ENCODE measurements at places on chromosomes 3 and 15.
A peak's percentile ranks its signal among the peaks of the same experiment; 100 is the strongest.

DNA sequence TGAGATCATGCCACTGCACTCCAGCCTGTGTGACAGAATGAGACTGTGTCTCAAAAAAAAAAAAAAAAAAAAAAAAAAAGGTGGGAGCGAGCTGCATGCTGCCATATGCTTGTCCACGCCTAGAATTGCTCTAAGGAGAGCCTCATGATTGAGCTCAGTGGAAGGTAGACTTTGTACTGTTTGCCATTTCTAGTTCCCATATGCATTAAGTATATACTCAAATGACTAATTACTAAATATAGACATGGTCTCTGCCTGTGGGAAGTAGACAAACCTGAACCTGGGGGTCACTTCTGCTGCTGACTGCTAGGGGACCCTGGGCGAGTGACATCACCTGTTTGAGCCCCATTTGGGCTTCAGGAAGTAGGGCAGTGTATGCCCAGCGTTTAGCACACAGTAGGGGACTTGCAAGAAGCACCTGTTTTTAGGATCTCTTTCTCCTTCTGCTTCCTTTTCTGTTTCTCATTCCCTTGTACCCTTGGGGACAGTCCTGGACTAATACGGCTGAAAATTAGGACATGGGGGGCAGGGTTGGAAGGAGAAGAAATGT lies 27.2 kb downstream of the PRKCD start:
- DNase-seq: no peak

DNA sequence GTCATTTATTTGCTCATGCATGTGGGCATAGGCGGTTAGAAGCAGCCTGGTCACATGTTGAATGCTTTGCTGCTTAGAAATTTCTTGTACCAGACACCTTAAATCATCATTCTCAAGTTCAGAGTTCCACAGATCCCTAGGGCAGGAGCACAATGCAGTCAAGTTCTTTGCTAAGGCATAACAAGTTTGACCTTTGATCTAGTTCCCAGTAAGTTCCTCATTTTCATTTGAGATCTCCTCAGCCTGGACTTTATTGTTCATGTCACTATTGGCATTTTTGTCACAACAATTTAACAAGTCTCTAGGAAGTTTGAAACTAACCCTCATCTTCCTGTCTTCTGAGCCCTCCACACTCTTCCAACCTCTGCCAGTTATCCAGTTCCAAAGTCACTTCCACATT lies 22.8 kb downstream of the HGD start:
- DNase-seq: no peak

DNA sequence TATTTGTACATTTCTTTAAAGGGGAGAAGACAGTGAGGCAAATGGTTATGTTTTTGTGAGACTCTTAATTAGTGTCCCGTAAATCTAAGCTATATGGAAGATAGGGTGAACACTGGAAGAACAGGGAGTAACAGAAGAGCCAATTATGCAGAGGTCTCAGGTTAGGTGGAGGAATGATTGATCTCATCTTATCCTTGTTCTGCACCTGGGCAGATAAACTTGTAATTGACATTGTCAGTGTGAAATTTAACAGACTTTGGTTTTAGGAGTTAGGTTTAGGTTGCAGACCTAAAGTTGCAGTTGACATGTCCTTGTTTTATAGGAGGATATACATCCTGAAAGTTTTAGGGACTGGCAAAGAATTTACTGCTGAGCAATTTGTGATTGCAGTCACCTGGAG lies 3.1 kb upstream of the TWF2 start:
- DNase-seq: no peak

GRCh38 chr15:56353119-56353518 lies 12.1 kb upstream of the TEX9 start:
- no peak for DNase-seq

- no peak for DNase-seq
Measured at GRCh38 chr3:6717026-6717943, 143.6 kb upstream of the GRM7 start.

DNA sequence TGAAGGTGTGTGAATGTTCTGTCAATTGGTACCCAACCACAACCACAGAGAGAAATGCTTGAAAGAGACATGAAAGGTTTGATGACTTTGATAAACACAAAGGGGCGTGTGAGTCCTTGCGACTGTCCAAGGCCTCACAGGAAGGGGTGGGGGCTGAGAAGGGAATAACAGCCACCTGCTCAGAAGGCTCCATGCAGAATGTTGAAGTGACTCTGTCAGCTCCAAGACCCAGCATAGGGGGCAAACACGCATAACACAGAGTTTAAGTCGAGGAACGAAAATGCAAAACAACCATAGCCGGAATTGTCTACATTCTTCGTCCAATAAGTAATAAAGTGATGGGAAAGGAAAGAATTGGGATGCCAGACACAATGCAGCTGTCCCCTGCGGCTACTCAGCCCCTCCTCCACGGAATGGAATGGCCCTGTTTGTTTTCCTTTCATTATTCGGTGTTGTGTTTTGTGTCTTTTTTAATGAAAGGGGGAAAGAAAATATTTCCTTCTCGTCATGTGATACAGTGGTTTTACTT lies 19.9 kb downstream of the TMEM212 start:
- no peak for DNase-seq

GRCh38 chr3:30873671-30874070 lies 20.8 kb downstream of the GADL1 start:
- no peak for DNase-seq

GRCh38 chr3:14522129-14522691 lies 17.9 kb downstream of the GRIP2 start:
- peak; percentile 6 for DNase-seq

- peak; percentile 36 for DNase-seq
Measured at GRCh38 chr15:85504749-85505676, 124.6 kb downstream of the AKAP13 start.

DNA sequence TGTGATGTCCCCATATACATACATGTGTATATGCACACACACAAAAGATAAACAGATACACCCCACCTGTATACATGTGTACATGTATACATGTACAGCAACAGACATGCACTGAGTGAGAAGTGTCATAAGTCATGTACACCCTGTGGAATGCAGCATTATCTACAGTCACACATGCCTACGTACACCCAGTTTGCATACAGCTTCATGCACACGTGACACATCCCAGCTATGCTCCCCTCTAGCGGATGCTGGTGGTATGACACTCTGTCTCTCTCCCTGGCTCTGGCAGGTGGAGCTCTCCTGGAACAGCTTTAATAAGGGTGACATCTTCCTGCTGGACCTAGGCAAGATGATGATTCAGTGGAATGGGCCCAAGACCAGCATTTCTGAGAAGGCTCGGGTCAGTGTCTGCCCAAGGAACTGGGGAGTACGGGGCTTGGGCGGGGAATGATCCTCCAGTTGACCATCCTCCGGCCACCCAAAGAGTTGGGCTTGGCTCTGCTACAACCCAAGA lies 6.3 kb downstream of the VILL start:
- peak; percentile 86 for DNase-seq

DNA sequence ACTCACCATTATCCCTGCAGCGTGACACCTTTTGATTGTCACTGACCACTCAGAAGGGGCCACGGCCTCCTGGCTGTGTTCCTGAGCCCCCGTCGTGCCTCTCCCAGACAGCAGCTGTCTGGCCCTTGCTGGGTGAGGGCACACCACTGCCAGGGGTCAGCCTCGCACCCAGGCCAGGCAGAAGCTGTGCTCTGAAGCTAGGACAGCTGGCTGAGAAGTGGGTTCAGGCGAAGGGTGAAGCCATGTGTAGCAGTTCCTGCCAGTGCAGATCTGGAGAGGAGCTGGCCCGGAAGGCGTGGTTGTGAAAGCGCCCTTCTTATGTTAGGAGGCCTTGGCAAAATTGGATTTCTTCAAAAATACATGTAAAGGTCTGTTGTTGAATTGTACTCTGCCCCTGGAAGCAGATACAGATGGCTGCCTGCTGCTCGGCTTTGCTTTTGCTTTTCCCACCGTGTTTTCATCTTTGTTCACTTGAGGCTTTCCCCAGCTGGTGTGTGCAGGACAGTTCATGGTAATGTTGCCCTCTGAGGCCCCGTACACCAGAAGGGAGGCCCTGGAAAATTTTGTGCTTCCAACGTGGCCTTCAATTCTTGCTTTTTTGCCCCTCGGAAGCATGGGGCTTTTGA lies 49.1 kb downstream of the KLHL25 start:
- DNase-seq: no peak

DNA sequence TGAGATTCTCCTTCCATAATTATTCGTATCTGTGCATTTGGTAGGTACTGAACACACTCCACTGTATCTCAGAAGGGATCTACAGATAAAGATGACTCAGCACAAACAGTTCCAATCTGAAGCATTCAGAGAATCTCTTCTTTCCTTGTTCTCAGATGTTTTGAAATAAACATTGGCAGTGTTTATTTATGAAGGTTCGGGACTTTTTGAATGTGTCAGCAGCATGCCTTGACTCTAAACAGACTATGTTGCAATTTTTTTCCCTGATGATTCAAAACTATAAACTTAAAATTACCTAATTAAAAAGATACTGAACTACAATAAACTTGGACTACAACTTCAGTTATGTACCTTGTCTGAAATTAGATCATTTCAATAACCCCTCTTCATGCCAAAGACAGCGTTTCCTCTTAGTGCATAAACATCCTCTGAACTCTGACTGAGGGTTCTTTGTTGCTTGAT lies 612.9 kb upstream of the TBL1XR1 start:
- no peak for DNase-seq

- no peak for DNase-seq
Measured at GRCh38 chr3:195285372-195285771, 14.4 kb upstream of the XXYLT1 start.

- DNase-seq: no peak
Measured at GRCh38 chr3:136576279-136577009, 175.7 kb downstream of the STAG1 start.

DNA sequence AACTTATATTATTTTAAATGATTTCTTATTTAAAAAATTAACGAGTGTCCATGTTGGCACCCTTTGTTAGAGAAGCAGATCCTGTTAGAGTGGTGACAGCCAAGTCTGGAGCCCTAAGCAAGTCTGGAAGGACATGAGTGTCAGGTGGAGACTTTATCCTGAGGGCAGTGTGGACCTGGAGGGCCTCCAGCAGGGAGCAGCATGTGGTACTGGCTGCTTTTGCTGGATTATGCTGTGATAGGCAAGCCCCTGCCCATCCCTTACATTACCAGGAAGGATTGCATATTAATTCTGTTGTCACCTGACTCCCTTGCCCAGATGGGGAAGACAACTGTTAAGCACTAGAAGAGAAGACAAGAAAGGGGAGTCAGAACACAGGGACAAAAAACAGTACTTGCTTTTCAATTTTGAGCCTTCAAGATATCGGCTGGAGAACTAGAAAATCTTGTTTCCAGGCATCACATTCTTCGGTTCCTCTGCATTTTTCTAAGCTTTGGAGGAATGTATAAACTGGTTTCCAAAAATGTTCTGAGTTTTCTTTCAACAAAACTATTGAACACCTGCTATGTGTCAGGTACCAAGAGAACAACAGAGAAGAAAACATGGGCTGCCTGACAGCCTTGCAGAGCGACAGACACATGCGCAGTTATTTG lies 22.7 kb downstream of the ZNF860 start:
- no peak for DNase-seq

DNA sequence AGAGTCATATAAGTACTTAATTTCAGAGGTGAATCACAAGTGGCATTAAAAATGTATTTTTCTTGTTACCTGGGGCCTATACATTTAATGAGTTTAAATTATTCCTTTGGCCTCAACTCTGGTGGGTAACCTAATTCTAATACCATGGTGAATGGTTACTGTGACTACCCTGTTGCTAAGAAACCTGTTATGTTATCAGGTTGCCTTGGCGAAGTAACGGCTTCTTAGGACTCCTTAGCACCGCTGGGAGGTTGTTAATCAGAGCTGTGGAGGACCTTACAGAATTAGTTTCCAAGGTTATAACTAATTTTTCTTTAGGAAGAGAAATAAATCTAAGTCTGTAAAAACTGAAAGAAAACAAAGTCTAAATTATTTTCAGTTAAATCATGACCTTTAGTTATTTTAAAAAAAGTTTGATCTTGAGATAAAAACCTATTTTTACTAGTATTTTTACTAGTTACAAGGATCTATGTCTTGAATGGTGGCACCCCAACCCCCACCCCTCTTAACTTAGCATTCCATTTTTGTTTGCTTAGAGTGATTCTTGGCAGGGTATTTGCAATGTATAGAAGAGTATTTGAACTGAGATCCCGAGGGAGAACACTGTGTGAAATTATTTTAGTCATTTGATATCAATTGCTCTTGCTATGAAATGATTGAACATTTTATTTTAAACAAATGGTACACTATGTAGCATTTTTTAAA lies 155.5 kb downstream of the FNDC3B start:
- no peak for DNase-seq

- DNase-seq: no peak
Measured at GRCh38 chr3:170058127-170058526, 20.3 kb downstream of the GPR160 start.

DNA sequence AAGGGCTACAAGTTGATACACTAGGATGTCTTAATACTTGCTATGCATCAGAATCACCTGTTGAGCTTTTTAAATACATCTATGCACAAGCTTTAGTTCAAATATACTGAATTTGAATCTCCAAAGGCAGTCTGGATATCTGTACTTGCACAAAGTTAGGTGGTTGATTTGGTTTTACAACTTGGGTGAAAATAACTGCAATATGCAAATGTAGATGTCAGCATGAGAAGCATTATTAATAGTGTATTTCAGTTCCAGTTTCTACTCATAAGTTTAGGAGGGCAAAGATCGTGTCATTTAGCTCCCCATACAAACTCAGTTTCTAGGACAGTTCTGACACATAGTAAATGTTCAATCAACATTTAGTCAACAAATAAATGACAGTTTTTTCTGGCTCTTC lies 25.6 kb downstream of the IQCB1 start:
- no peak for DNase-seq

- no peak for DNase-seq
Measured at GRCh38 chr3:135895734-135896121, 69.8 kb upstream of the PPP2R3A start.

GRCh38 chr3:106371971-106372805 lies 503.4 kb upstream of the CBLB start:
- no peak for DNase-seq

DNA sequence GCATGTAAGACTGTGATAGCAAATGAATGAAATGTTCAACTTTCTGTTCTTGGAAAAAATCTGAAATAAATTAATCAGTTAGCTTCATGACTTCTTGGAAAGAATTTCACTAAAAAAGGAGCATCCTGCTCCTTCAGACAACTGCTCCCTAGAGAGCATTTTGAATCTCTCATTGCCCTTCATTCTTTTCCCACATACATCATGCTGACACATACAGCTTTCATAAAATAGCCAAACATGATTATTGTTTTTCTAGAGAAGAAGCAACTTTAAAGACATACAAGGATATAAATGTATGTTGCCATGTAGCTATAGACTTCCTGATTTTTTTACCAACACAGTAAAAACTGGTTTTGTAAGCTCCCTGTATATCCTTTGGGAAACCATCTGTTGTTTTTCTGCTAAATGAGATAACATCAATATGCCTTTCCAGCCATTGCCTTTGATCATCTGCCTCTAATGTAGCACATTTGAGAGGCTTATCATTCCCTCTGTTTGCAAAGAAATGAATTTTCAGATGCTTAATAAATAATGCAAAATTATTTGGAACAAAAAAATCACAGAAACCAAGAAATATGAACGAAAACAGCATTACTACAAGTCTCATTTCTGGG lies 248.2 kb upstream of the GPR149 start:
- no peak for DNase-seq

Data from activated CD8-positive, alpha-beta memory T cell treated with anti-CD3 and anti-CD28 coated beads, Interleukin-2, amount 50 U/mL, for 4 hours (primary cell).